ENCODE measurements at places on chromosomes 2 and 18.

DNA sequence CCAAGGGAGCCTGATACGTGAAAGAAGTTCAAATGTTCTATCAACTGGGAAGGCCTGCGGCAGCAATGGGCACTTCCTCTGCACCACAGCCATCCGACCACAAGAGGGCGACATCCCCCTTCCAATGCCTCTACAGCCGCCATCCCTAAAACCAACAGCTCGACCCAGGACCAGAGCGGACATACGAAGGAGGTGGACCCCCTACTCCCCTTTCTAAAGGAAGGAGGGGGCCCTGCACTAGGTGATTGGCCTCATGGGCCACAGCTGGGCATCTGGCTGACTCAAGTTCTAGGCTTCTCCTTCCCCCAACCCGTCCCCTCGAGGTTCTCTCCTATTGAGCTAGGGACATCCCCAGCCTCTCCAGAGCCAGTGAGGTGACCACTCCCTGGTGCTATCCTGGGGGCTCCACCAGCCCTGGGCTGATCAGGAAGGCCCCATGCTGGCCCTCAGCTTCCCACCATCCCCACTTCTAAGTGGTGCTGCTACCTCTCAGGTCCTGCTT, 217.2 kb downstream of the TNS1 start:
- DNase-seq: peak; percentile 13

- DNase-seq: no peak
These were observed 29.2 kb upstream of the CDH7 start for GRCh38 chr18:65721619-65722018.

- no peak for DNase-seq
These were observed 1.6 kb downstream of the SNED1 start for GRCh38 chr2:240999873-241000541.

- no peak for DNase-seq
These were observed 92.3 kb upstream of the PKDCC start for GRCh38 chr2:41955316-41956043.

DNA sequence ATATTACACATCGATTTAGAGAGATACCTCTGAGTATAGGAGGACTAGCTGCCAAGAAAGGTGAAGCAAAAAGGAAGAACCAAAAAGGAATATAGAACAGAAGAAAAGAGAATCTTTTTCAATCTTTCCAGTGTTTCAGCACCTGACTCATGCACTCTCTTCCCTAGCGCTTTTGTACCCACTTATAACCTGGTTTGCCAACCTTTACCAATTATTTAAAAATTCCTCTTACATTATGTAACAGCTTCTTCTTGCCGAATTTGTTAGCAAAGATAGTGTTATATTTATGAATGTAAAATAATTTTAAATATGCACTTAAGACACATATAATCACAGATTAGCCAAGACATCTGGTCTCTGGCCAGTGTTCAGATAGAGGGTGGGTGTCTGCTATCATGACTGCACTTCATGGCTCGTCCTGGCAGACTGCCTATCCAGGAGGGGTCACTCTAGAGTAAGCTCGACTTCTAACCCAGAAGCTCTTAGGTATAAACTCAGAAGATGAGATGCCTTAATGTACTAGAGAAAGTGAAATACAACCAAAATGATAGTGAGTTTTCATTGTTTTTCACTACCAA, 122.9 kb downstream of the ATAD2B start:
- DNase-seq: no peak

- DNase-seq: no peak
These were observed 32.7 kb downstream of the LPIN1 start for GRCh38 chr2:11778923-11779757.

GRCh38 chr18:50313031-50313607, 25.6 kb upstream of the CXXC1 start:
- DNase-seq: no peak

GRCh38 chr2:128595763-128596395, 277.2 kb upstream of the HS6ST1 start:
- no peak for DNase-seq

DNA sequence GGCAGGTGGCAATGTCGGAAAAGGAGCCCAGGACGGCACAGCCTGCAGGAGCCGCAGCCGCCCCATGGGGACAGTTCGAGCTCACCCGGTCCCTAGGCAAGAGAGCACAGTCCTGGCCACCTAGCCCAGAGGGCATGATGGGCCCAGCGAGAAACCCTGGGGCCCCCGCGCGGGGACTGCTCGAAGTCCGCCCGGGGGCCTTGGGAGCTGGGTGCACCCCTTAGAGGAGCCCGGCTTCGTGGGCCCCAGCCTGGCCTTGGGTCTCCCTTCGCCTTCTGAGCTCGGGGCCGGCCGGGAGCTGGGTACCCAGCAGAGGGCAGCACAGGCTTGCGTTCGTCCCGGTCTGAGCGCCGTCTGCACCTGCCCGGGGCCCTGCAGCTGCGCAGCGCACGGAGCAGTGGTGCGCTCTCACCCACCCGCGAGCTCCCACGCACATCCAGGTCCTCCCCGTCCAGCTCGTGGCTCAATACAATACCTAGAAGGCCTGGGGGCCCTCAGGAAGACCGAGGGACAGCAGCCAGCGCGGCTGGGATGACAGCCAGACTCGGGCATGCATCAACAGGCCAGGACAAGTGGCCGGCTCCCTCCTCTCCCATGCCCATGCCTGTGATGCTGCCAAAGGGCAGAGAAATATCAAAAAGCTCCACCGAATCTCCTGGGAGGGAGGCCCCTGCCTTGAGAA, 96.2 kb upstream of the ZNF532 start:
- DNase-seq: peak; percentile 37

DNA sequence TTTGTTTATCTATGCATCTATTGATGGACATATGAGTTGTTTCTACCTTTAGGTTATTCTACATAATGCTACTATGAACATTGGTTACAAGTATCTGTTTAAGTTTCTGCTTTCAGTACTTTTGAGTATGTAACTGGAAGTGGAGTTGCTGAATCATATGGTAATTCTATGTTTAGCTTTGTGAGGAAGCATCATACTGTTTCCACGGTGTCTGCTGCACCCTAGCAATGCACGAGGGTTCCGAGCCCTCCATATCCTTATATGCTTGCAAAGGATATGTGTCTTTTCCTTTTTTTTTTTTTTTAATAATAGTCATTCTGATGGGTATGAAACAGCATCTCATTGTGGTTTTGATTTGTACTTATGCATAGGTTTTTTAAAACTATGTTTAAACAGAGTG, 83.7 kb downstream of the FMNL2 start:
- no peak for DNase-seq

- no peak for DNase-seq
These were observed 45.5 kb upstream of the IHH start for GRCh38 chr2:219106251-219106650.

- no peak for DNase-seq
These were observed 687.1 kb downstream of the DPP10 start for GRCh38 chr2:115129536-115129935.

DNA sequence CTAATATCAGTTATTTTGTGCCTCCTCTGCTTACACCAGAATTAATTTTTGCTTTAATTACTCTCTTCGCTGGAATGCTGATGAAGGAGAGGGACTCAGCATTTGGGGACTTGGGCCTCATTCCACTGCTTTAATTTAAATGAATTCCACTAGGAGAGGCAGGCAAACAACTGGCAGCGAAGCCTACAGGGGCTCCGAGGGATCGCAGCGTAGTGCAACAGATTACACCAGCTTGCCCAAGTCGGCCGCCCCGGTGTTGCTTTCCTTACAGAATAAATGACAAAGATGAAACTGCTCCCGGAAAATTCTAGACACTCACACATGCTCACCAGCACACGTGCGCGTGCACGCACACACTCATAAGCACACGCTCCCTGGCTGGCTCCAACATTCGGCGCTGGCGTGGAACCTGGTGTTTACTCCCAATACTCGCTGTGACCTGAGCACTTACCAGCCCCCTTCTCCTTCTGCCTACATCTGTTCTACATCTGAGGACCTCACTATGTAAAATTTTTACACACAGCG, 175.4 kb downstream of the ZNF521 start:
- no peak for DNase-seq

DNA sequence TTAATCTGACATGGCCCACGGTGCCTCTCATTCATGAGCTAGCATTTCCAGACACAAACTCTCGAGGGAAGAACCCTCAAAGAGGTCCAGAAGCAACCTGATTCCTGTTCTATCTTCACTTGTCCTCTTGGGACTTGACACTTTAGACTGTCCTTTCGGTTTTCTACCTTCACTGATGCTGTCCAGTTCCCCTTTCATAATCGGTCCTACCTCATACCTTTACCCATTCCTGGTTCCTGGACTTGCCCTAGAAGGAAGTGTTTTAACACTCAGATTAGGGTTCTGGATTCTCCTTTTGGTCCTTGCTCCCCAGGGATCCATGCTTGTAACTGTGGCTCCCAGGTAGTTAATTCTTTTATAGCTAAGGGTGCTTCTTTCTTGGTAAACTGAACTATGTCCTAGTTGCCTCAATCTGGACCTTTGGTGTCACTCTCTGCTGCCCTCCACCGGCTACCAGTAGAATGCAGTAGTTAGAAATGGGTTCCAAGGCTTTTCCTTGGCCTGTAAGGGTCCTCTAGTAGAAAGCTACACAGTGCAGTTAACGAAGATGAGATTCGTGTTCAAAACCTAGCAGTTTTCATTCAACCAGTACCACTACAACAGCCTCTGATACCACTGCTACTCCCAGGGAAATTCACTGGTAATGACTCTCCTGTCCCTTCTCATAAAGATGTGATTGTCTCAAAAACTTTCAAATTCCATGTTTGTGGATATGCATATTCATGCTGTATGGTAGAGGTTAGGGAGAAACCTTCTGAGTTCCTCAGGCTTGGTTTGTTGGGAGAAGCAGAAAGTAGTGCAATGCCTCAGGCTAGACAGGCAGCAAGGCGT, 178.1 kb upstream of the CYP26B1 start:
- no peak for DNase-seq

GRCh38 chr2:114769110-114769509, 326.7 kb downstream of the DPP10 start:
- no peak for DNase-seq

DNA sequence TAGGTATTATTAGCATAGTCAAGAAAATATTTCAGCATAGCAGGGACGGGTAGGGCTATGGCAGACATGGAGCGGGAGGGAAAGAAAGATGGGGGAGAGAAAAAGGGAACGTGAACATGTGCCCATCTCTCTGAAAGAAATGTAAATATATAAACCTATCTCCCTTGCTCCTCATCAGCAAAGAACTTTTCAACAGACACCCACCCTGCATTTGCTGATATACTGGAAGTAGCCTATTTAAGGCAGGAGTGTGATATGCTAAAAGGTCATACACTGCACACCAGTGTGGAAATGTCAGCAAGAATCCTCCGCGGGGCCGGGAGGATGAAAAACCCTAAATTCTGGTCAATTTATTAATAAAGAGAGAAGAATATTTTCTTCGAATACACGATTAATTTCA, 1.7 kb downstream of the MBOAT2 start:
- no peak for DNase-seq

DNA sequence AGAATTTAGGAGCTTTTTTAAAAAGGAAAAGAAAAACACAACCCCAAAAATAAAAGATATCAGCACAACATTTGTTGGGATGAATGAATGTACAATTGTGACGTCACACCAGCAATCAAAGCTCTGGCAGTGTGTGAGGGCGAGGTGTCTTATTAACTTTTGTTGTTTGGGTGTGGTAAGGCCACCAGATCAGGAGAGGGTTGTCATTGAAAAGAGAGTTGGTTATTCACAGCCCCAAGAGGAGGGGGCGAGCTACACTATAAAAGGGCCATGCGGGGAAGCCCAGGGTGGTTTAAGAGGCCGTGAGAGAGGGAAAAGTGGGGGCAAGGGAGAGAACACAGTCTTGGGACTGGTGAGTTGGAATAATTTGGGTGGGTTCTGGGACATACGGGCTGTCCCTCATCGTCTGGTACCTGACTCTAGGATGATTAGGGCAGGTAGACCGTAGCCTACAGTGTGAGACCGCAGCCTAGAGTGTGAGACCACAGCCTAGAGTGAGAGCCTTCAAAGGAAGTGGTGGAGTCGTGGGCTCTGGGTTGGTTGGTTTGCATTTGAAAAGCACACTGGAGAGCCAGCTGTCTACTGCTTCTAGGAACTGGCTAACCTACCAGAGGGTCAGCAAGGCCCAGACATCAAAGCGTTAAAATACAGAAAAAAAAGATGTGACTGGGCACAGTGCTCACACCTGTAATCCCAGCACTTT, 128.4 kb downstream of the INO80D start:
- DNase-seq: no peak
